Immature natural killer cell (primary cell): ENCODE measurements at places on chromosomes 2 and 18.

GRCh38 chr2:24856791-24857211 is 63.2 kb downstream of the ADCY3 start:
- H3K36me3 ChIP-seq, result no peaks in the 10 kb centered on the region
- no peaks in the 10 kb centered on the region for H3K4me1 ChIP-seq
- no peak for DNase-seq
- no peak overlapping the region for H3K4me3 ChIP-seq
- H3K27ac ChIP-seq, result no peak overlapping the region
- H3K27me3 ChIP-seq, result no peaks in the 10 kb centered on the region

- H3K36me3 ChIP-seq, result no peaks in the 10 kb centered on the region
- no peak overlapping the region for H3K27ac ChIP-seq
- no peaks in the 10 kb centered on the region for H3K27me3 ChIP-seq
- H3K4me1 ChIP-seq, result no peaks in the 10 kb centered on the region
- no peak overlapping the region for H3K4me3 ChIP-seq
These were observed 34.5 kb downstream of the KCNE4 start for GRCh38 chr2:223086370-223086981.

GRCh38 chr2:223046470-223047040 is 5.4 kb upstream of the KCNE4 start:
- no peaks in the 10 kb centered on the region for H3K27me3 ChIP-seq
- peaks cover 8% of the 10 kb centered on the region for H3K4me1 ChIP-seq
- no peak overlapping the region for H3K27ac ChIP-seq
- no peak overlapping the region for H3K4me3 ChIP-seq
- DNase-seq, result no peak

DNA sequence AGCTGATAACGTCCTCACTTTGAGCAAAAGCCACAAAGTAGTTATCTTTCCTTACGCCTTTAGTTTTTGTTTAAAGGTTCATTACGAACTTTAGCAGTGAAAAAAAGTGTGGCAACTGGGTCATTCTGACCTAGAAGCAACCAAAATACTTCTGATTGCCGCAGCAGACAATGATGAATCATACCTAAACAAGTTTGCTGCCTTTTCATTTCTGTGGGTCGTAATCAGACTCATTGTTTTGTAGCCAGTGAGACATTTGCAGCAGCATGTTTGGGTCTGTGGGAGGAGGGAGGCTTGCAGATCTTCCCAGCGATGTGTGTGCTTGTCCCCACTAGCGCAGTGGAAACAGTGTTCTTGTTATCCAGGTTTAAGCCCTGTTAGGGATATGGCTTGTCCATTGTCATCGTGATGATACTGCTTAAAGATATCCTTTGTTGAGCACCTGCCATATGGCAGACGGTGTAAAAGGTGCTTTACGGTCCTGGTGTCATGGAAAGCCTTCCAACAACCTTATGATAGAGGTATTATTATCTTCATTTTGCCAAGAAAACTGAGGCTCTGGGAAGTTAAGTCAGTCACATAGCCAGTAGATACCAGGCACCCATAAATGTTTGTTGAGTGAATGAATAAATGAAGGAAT is 1.3 kb upstream of the GREB1 start:
- DNase-seq, result no peak
- H3K36me3 ChIP-seq, result no peaks in the 10 kb centered on the region
- H3K4me3 ChIP-seq, result no peak overlapping the region

GRCh38 chr2:143802242-143802641 is 673.0 kb downstream of the ARHGAP15 start:
- H3K4me3 ChIP-seq, result no peak overlapping the region
- H3K27ac ChIP-seq, result no peak overlapping the region
- peaks cover 3% of the 10 kb centered on the region for H3K36me3 ChIP-seq

GRCh38 chr2:203891474-203891873 is 23.9 kb downstream of the CTLA4 start:
- no peak overlapping the region for H3K4me3 ChIP-seq
- H3K36me3 ChIP-seq, result no peaks in the 10 kb centered on the region
- no peak overlapping the region for H3K27ac ChIP-seq

- H3K36me3 ChIP-seq, result no peaks in the 10 kb centered on the region
- H3K4me1 ChIP-seq, result no peaks in the 10 kb centered on the region
- H3K27me3 ChIP-seq, result peaks cover 3% of the 10 kb centered on the region
- no peak for DNase-seq
- no peak overlapping the region for H3K27ac ChIP-seq
These were observed 127.9 kb upstream of the THSD7B start for GRCh38 chr2:136637402-136637801.

DNA sequence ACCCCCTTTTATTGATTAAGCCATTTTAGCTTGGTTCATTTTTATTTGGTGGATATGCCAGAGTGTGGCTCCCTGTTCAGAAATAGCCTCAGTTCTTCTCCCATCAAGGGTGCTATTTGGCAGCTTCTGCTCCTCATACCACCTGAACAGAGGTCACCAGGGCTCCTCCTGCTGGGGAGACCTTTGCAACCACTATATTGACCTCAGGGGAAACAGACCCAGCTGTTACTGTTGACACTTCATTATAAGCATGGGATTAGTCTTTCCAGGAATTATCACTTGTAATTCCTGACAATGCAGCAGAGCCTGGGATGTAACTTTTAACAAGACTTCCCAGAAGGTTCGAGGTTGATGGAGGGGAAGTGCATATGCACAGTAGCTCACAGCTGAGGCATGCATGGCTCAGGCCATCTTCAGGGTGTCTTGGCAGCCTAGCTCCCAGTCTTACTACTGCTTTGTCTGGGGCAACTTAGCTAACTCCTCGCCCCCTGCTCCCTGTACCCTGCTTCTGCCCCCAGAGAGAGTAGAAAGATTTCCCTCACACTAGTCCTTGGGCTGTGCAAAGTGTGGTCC is 239.4 kb upstream of the SPRED2 start:
- no peak overlapping the region for H3K27ac ChIP-seq
- no peaks in the 10 kb centered on the region for H3K36me3 ChIP-seq
- DNase-seq, result no peak
- no peaks in the 10 kb centered on the region for H3K4me1 ChIP-seq

GRCh38 chr2:239158641-239159475 is 242.0 kb downstream of the HDAC4 start:
- DNase-seq, result no peak
- peaks cover 18% of the 10 kb centered on the region for H3K36me3 ChIP-seq
- peaks cover 13% of the 10 kb centered on the region for H3K27me3 ChIP-seq
- no peak overlapping the region for H3K4me3 ChIP-seq
- H3K27ac ChIP-seq, result peak overlapping the region; percentile 69

DNA sequence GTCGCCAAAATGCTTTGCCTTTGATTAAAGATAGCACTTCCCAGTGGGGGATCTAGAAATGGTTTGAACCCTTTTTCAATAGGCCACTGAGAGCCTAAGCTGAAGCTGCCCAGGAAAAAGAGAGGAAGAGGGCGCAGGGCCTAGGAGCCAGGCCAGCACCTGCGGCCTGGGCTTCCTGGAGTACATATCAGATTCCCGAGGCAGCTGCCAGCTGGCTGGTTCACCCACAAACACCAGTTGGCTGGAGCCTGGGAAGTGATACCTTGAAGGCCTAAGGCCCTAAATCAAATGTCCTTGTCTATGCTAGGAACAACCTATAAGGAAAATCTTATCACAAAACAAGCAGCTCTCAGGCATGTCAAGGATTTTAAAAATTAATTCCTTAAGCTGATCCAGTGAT is 37.1 kb downstream of the ANKRD44 start:
- H3K36me3 ChIP-seq, result peaks cover 4% of the 10 kb centered on the region
- peaks cover 1% of the 10 kb centered on the region for H3K27me3 ChIP-seq
- no peak for DNase-seq
- H3K4me1 ChIP-seq, result peaks cover 94% of the 10 kb centered on the region
- H3K27ac ChIP-seq, result peak overlapping the region; percentile 77
- peak overlapping the region; percentile 23 for H3K4me3 ChIP-seq

DNA sequence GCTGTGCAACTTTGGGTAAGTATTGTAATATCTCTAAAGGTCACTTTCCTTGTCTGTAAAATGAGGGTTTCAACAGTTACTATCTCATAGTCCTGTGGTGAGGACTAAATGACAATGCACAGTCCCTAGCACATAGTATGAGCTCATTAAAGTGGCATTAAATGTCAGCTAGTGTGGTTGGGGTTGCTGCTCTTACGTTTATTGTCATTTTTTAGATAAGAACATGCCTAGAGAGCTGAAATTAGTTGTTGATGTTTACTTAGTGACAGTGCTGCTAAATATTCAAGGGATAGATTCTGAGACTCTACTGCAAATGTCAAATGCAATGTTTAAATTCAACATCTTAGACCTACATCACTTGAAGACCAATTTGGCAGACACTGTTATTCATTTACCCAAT is 356.1 kb upstream of the ETAA1 start:
- H3K4me1 ChIP-seq, result no peaks in the 10 kb centered on the region
- H3K4me3 ChIP-seq, result no peak overlapping the region
- H3K27me3 ChIP-seq, result no peaks in the 10 kb centered on the region
- no peaks in the 10 kb centered on the region for H3K36me3 ChIP-seq

DNA sequence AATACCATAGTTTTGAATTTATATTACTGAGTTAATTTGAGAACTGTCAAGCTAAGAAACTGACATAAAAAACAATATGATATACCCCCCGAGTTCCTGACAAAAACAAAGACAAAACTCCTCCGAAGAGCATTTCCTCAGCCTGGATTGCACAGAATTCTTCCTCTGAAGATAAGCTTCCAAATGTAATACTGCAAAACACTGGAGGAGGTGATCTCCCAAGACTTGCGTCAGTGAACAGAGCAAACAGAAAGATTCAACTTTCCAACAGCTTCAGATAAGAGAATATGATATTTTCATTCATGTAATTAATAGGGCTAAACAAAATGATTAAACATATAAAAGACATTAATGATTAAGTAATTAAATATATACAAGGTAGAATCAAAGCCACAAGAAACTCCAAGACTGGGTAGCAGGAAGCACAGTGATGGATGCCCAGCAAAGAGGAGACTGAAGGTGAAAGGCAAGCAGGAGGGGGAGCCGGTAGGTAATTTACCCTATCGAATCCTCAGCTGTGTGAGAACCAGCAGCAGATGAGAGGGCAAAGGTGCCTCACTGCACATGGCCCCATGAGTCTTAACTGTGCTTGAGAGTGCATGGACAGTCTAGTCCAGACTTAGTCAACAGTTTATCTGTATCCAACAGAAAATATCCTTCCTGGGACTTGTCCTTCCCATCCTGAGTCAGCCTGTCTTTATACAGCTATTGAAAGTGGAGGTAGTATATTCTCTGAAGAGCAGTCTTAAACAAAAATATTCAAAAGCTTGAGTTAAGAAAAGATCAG is 18.3 kb upstream of the SERPINB3 start:
- peaks cover 1% of the 10 kb centered on the region for H3K27me3 ChIP-seq
- H3K36me3 ChIP-seq, result no peaks in the 10 kb centered on the region
- H3K4me1 ChIP-seq, result no peaks in the 10 kb centered on the region

DNA sequence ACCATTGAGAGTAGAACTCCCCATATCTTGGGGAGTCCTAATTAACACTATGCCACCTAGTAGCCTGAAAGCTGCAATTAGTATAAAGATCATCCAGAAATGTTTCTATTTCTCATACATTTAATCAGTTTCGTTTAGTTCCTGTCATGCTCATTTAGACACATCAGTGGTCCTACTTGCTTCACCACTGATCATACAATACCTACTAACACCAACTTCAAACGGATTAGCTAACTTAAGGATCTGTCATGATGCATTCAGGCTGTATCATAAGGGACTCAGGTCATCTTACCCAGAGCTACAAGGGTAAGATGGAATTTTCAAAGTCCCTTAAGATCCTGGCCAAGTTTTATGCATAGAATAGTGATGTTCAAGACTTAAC is 6.8 kb downstream of the SRSF7 start:
- peak overlapping the region; percentile 15 for H3K27ac ChIP-seq
- peaks cover 18% of the 10 kb centered on the region for H3K27me3 ChIP-seq
- H3K4me1 ChIP-seq, result peaks cover 40% of the 10 kb centered on the region
- DNase-seq, result no peak

GRCh38 chr18:58915006-58915799 is 50.5 kb downstream of the ZNF532 start:
- no peak overlapping the region for H3K27ac ChIP-seq
- no peak overlapping the region for H3K4me3 ChIP-seq
- H3K36me3 ChIP-seq, result no peaks in the 10 kb centered on the region

- no peaks in the 10 kb centered on the region for H3K4me1 ChIP-seq
- peaks cover 4% of the 10 kb centered on the region for H3K36me3 ChIP-seq
- no peaks in the 10 kb centered on the region for H3K27me3 ChIP-seq
- DNase-seq, result no peak
These were observed 114.8 kb downstream of the GALNT1 start for GRCh38 chr18:35696307-35696706.

DNA sequence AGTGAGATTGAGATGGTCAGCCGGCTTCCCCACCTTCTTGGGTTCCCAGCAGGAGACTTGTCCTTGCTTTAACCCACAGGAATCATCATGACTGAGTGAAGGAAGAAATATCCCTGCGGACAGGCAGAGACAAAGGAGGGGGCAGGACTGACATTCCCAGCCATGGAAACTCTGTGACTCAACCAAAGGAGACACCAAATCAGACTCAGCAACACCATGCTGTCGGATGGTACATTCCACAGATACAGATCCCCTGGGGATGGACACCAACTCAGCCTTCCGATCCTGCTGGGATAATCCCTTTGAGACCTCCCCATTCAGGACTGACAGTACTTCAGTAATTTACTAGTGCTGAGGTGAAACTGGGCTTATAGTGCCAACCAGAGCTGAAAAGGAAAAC is 518.3 kb downstream of the XIRP2 start:
- H3K27ac ChIP-seq, result no peak overlapping the region
- no peak overlapping the region for H3K4me3 ChIP-seq
- DNase-seq, result no peak
- no peaks in the 10 kb centered on the region for H3K27me3 ChIP-seq

- no peak overlapping the region for H3K4me3 ChIP-seq
- no peaks in the 10 kb centered on the region for H3K36me3 ChIP-seq
- no peaks in the 10 kb centered on the region for H3K4me1 ChIP-seq
- no peak for DNase-seq
These were observed 26.9 kb upstream of the ARL5A start for GRCh38 chr2:151855111-151855510.

GRCh38 chr18:48294899-48295585 is 114.1 kb downstream of the ZBTB7C start:
- no peak overlapping the region for H3K4me3 ChIP-seq
- no peaks in the 10 kb centered on the region for H3K4me1 ChIP-seq
- DNase-seq, result no peak
- no peaks in the 10 kb centered on the region for H3K36me3 ChIP-seq

GRCh38 chr2:60972889-60973656 is 44.4 kb upstream of the PEX13 start:
- no peak overlapping the region for H3K4me3 ChIP-seq
- DNase-seq, result no peak
- H3K27ac ChIP-seq, result no peak overlapping the region
- H3K27me3 ChIP-seq, result no peaks in the 10 kb centered on the region

- H3K4me1 ChIP-seq, result no peaks in the 10 kb centered on the region
- H3K27ac ChIP-seq, result no peak overlapping the region
- H3K36me3 ChIP-seq, result no peaks in the 10 kb centered on the region
- no peak for DNase-seq
- H3K27me3 ChIP-seq, result peaks cover 1% of the 10 kb centered on the region
- H3K4me3 ChIP-seq, result no peak overlapping the region
These were observed 118.4 kb downstream of the LRRC30 start for GRCh38 chr18:7349181-7349837.
